Activated T-cell treated with anti-CD3 and anti-CD28 coated beads, Interleukin-2, amount 50 U/mL, for 4 hours (primary cell): ENCODE measurements at places on chromosomes 6 and 20.

DNA sequence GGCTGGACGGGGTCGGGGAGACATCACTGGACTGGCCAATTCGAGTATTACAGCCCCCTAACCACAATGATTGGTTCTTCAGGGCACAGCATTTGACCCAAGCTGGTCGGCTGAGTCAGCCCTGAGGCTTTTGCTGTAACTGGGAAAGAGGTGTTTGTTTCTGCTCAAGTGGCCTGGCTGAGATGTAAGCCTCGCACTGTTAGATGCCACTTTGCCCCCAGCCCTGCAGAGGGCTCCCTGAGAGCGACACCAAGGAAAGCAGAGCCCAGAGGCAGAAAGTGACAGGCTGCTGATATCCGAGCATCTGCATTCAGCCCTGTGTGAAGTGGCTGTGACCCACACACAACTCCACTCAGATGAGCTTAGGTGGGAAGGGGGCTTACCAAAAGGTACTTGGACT, 19.4 kb downstream of the ERGIC3 start:
- DNase-seq = no peak

- DNase-seq = no peak
Measured at GRCh38 chr20:47336129-47336754, 20.3 kb downstream of the ZMYND8 start.

- peak; percentile 42 for DNase-seq
Measured at GRCh38 chr6:151475653-151476523, 17.9 kb upstream of the CCDC170 start.

DNA sequence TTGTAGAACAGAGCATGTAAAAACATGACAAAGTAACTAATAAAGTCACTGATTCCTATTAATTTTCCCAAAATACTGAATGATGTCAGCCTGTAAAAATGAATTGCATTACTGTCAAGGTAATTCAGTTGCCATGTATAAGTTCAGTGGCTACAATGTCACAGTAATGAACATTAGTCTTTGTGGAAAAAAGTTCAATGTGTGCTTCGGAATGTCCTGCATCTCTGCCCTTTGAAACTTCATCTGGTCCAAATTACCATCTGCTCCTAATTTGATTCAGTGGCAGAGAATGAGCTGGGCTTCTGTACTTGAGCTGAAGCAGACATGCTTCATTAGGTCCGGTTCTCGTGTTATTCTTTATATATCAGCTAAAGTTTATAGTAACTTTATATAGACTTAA, 567.4 kb downstream of the COL12A1 start:
- DNase-seq = no peak

DNA sequence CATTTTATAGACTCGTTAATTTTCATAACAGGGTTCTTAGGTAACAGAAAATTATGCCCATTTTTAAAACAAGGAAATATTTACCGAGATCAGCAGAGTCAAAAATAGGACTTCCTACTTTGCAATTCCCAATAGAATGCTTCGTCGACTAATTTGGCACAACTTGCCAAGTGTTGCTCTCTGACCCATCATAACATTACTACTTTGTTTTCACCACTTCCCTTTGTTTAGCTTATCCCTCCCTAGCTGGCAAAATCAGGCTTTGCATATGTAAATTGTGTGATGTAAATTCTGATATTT, 914 bp upstream of the RANBP9 start:
- no peak for DNase-seq

- DNase-seq = no peak
Measured at GRCh38 chr20:4190792-4191519, 175.6 kb upstream of the RNF24 start.

DNA sequence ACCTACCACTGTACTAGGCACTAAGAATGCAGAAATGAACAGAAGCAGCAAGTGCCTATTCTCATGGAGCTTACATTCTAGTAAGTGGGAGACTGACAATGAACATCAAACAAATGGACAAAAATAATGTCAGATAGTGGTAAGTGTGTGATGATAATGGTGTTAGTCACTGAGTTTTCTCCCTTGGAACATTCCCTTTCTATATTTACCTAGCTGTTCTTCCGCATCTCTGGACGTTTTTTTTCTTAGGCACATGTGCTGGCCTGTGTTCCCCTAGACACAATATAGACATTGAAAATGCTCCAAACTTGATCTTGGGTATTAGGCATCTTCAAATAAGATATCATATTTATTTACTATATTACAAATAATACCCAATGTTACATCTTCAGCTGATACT, 218.1 kb upstream of the GJE1 start:
- no peak for DNase-seq

- no peak for DNase-seq
Measured at GRCh38 chr6:163620670-163621330, 206.3 kb downstream of the QKI start.

DNA sequence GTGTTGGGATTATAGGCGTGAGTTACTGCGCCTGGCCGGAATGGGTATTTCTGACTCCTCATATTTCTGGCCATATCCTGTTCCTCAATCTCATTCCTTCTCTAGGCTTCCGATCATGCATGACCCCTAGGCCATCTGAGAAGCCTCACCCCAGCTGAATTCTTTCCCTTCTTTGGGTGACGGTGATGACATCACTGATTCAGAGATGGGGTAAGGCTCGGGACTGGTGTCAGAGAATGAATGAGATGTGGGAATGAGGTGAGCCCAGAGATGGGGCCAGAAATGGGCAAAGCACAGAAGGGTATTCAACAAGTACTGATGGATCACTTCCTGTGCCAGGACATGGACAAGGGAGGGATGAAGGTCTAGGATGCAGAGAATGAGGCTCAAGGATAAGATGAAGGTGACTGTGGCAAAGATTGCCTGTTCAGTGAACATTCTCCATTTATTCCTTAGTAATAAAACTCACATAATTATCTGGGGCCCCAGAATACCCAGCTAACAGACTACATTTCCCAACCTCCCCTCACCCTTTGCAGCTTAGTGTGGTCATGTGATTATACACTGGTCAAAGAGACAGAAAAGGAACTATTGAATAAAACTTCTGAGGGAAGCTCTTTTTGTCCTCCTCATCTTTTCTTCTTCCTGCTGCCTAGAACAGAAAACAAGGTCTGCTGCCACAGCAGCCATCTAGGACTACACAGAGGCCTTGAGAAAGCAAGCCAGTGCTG, 39.6 kb downstream of the KIAA0319 start:
- no peak for DNase-seq
